NCI-H1417 (cell line): ENCODE measurements at places on chromosomes 5 and 9.

DNA sequence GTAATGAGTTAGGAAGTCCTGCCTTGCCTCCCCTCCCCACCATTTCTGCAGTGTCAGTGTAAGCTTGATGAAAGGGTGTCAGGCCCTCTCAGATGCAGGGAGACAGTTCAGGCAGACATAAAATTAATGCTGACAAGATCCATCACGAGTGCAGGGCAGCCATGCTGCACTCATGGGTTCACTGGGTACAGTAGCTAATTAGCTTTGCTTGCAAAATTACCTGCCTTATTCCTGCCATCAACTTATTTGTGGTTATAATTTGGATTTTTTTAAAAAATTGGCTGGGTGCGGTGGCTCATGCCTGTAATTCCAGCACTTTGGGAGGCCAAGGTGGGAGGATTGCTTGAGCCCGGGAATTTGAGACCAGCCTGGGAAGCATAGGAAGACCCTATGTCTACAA is 17.9 kb downstream of the GALNT12 start:
- DNase-seq: no peak

- DNase-seq: peak; percentile 99
These were observed 165.4 kb upstream of the RAI14 start for GRCh38 chr5:34490506-34491250.

DNA sequence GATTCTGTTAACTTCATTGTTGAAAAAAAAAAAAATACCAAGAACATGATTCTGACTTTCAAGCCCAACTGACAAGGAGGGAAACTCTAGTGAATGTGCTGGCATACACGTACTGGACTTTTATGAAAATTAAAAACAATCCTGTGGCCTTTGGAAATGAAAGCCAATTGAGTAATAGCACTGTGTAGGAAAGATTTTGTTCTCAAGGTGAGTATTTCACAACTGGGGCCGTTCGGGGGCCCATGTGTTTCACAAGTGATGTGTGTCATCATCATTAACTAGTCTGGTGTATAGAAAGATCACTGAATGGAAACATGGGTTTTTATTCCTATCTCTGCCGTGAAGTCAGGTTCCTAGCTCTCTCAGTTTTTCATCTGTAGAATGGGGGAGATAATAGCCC is 605.0 kb upstream of the CLINT1 start:
- DNase-seq: no peak

GRCh38 chr9:36980148-36980974 is 53.7 kb downstream of the PAX5 start:
- DNase-seq: peak; percentile 61

- peak; percentile 18 for DNase-seq
These were observed 666 bp downstream of the PPARGC1B start for GRCh38 chr5:149730620-149731331.

DNA sequence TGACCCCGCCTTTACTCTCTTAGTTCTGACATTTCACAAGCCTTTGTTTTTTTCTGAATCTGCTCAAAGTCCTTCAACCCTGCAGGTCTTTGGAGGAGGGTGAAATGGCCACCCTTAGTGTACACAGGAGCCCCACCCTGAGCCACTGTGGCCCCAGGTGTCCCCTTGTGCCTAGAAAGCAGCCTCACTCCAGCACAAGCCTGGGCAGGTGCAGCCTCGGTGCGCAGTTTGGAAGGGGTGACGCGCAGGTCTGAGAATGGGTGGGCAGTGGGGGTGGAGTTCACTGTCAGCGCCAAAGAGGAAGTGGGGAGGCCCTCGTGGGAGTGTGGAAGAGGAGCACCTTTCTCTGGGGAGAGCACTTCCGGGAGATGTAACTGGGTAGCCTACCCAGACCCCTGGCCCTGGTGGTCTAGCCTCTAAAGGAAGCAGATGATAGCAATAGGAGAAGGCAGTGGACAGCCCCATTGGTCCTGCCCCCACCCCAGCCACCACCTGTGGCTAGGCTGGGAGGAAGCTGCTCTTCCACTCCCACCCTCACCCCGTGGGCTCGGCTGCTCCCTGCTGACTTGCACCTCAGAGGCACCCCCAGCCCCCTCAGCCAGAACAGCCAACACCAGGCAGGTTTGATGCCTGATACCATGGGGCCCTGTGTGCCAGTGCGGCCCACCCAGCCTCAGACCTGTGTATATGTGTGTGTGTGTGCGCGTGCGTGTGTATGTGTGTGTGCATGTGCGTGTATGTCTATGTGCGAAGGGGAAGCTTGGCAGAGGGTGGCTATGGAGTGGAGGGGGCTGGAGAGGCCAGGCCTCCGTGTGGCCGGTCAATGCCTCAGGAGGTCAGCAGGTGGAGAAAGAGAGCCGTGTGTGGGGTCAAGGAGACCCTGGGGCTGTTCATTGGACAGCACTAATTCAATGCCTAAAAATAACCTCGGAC is 16.8 kb upstream of the DAB2IP start:
- DNase-seq: peak; percentile 71

GRCh38 chr5:148961261-148962199 is 101.3 kb downstream of the SH3TC2 start:
- no peak for DNase-seq

DNA sequence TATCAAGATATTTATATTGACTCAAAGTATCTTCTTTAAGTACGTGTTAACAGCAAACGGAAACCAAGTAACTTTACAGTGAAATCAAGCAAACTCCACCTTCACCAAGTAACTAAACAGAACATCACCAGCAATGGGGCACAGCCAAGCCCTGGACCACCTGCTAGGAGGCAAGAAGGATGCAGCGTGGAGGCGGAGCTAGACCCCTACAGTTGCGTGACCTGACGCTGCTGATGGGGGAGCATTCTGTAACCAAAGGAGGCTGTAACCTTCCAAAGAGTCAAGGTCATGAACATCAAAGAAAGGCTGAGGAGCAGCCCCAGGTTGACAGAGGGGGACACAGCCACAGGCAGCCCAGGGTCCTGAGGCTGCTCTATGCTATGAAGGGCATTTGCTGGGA is 6.1 kb downstream of the VAV2 start:
- DNase-seq: peak; percentile 8

- no peak for DNase-seq
These were observed 134.1 kb downstream of the PAPPA start for GRCh38 chr9:116287721-116288120.

- DNase-seq: peak; percentile 50
These were observed 205.3 kb upstream of the WWC1 start for GRCh38 chr5:168086104-168086610.
